ENCODE measurements at places on chromosomes 1 and 21.

DNA sequence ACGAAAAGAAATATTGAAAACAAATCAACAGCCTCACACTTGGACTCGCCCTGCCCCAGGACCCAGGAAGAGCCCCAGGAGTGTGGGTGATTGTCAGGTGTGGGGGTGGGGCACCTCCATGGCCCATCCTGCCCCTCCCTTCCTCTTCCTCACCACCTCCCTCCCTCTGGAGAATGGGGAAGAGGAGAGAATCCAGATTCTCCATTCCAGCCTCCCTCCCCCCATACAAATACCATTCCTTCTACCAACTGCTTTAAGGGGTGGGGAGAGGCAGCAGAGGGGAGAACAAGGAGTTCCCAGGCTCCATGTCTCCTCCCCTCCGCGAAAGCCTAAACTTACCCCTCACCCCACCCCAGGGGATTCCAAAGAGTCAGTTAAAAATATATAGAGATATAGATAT, 36.7 kb downstream of the MEF2D start:
- no peaks in the 10 kb centered on the region for H3K36me3 ChIP-seq
- DNase-seq = no peak
- H3K4me3 ChIP-seq = no peak overlapping the region
- H3K4me1 ChIP-seq = peaks cover 14% of the 10 kb centered on the region
- no peak overlapping the region for H3K27ac ChIP-seq

GRCh38 chr1:57796616-57797015, 372.8 kb upstream of the DAB1 start:
- H3K36me3 ChIP-seq = no peaks in the 10 kb centered on the region
- no peak overlapping the region for H3K4me3 ChIP-seq
- DNase-seq = no peak
- no peak overlapping the region for H3K27ac ChIP-seq
- no peaks in the 10 kb centered on the region for H3K27me3 ChIP-seq

DNA sequence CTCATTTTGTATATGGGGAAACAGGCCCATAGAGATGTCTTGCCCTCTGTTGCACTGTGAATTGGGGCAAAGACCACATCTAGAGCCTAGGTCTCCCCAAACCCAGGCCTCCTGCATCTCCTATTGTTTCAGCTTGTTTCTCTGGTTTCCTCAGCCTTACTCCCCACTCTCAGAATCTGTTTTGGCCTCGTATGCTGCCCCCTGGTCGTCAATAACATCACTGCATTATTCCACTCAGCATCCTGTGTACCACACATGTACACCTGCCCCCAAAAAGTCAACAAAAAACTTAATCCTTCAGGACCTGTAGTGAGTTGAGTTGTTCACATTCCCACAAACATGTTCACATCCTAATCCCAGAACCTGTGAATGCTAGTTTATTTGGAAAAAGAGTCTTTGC, 184.8 kb downstream of the BRINP2 start:
- H3K4me3 ChIP-seq = no peak overlapping the region
- no peaks in the 10 kb centered on the region for H3K4me1 ChIP-seq
- DNase-seq = no peak
- H3K36me3 ChIP-seq = no peaks in the 10 kb centered on the region
- H3K27ac ChIP-seq = no peak overlapping the region
- no peaks in the 10 kb centered on the region for H3K27me3 ChIP-seq

GRCh38 chr1:210750468-210750867, 383.5 kb downstream of the KCNH1 start:
- no peaks in the 10 kb centered on the region for H3K36me3 ChIP-seq
- H3K27me3 ChIP-seq = no peaks in the 10 kb centered on the region
- no peak for DNase-seq
- H3K4me3 ChIP-seq = no peak overlapping the region
- no peak overlapping the region for H3K27ac ChIP-seq
- H3K4me1 ChIP-seq = no peaks in the 10 kb centered on the region

DNA sequence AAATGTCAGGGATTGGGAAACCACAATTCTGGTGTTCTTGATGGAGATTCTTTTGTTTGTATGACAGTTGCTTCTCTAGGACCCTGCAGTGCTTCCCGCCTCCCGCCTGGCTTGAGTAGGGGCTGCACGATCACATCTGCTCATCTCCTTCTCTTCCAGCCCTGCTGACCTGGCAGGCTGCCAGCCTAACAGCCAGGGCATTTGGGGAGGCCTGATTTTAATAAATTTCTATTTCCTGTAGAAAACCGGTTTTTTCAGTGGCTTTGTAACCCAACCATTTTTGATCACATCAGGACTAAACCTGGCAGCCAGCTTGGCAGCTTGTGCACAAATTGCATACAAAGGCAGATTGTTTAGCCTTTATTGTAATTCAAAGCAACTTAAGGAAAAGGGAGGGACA, 78.9 kb downstream of the UBE2U start:
- no peaks in the 10 kb centered on the region for H3K4me1 ChIP-seq
- DNase-seq = no peak
- no peaks in the 10 kb centered on the region for H3K27me3 ChIP-seq
- no peak overlapping the region for H3K4me3 ChIP-seq

- no peaks in the 10 kb centered on the region for H3K36me3 ChIP-seq
- H3K4me1 ChIP-seq = no peaks in the 10 kb centered on the region
- DNase-seq = no peak
These were observed 444.1 kb downstream of the PLPP3 start for GRCh38 chr1:56135069-56135863.

DNA sequence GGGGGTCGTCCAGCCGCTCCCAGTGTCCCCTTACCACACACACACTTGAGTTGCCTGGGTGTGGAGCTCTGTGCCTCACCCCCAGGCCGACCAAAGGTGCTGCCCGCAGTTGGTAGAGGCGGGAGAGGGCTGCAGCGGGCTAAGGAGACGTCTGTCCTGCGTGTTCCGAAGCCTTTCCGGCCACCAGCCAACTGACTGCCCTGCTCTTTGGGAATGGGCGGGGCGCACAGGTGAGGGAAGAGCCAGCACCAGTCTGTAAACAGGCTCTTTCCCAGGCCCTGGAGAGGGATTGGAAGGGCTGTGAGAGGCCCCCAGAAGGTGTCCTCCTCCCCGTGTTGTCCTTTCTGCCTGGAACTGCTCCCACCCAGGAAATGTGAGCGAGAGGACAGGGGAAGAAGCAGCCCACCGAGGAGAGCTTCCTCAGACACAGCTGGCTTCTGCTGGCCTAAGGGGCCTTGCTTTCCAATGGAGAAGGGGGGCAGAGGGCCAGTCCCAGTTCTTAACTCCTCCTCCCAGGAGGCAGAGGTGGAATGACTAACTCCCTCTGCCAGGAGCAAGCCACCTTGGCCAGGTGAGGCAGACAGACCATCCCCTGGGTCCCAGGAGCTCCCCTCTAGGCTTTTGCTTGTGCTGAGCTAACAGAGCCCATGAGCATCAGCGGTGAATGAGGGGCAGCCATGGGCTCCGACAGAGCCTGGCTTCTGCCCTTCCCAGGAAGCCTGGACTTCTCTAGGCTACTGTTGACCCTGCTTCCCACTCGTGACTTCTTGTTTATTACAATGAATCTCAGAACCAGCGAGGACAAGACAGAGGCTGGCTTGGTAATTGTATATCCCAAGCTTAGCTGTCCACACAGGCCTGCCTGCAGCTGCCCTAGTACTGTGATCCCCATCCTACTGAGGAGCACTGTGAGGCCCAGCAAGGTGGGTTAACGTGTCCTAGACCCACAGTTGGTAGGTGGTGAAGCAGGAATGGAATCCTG, 158.1 kb upstream of the COA6 start:
- peaks cover 13% of the 10 kb centered on the region for H3K27me3 ChIP-seq
- no peak overlapping the region for H3K27ac ChIP-seq
- peaks cover 5% of the 10 kb centered on the region for H3K4me1 ChIP-seq
- H3K4me3 ChIP-seq = no peak overlapping the region
- DNase-seq = no peak

- H3K27ac ChIP-seq = no peak overlapping the region
- DNase-seq = no peak
- no peaks in the 10 kb centered on the region for H3K4me1 ChIP-seq
- H3K36me3 ChIP-seq = no peaks in the 10 kb centered on the region
These were observed 3.2 kb upstream of the NUAK2 start for GRCh38 chr1:205324781-205325180.

Data from adrenal gland (tissue), 19 donors.